Motor neuron (in vitro differentiated cells): ENCODE measurements at places on chromosomes 3 and 15. TPM values are rescaled to one million over a fixed set of nuclear protein-coding genes. Genes with fewer than 3 reads are reported as not detected.
A peak's percentile ranks its signal among the peaks of the same experiment; 100 is the strongest.

Gene SLC24A5
- total RNA-seq: 0.11 TPM in 1 of 2 replicates, not detected in the other

Gene PDIA5
- 5.9 and 6.3 TPM in 2 replicates for total RNA-seq

Gene ITPKA
- total RNA-seq: 1.6 and 2.3 TPM in 2 replicates

Gene P2RY12
- 0.92 and 1.9 TPM in 2 replicates for total RNA-seq

Gene FBXW12
- total RNA-seq: 0.30 and 0.50 TPM in 2 replicates

Gene SUCNR1
- total RNA-seq: 20.3 and 40.7 TPM in 2 replicates

Gene GOLGA8S
- total RNA-seq: 0.16 TPM in 1 of 2 replicates, not detected in the other

Gene SLC7A14
- 0.22 and 2.0 TPM in 2 replicates for total RNA-seq

Gene CD200R1
- 0.07 and 0.22 TPM in 2 replicates for total RNA-seq

Gene PAK6
- total RNA-seq: 3.7 and 6.1 TPM in 2 replicates

Gene ARL6IP5
- 77.7 and 77.8 TPM in 2 replicates for total RNA-seq

GRCh38 chr3:102018551-102018950 is 169.2 kb downstream of the NFKBIZ start:
- ATAC-seq: no peak

GRCh38 chr3:46491089-46492070 is 6.4 kb upstream of the RTP3 start:
- ATAC-seq: no peak

DNA sequence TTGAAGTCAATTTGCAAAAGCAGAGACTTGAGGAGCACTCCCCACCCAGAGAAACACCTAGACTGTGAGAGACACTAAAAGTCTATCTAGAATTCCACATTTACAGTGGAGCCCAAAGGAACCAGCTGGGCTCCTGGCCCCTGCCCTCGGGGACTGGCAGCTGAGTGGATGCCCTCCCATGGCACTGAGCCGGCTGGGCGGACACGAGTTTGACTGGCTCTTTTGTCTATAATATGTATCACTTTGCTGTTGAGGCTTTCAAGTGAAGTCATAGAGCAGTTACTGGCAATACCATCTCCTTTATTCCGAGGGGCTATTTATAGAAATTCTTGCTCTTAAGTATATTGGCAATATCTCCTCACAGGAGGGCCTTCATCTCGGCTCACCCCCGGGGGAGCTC is 65.8 kb upstream of the TNFAIP8L3 start:
- ATAC-seq: no peak

GRCh38 chr15:60411774-60412425 is 14.1 kb upstream of the ANXA2 start:
- no peak for ATAC-seq

DNA sequence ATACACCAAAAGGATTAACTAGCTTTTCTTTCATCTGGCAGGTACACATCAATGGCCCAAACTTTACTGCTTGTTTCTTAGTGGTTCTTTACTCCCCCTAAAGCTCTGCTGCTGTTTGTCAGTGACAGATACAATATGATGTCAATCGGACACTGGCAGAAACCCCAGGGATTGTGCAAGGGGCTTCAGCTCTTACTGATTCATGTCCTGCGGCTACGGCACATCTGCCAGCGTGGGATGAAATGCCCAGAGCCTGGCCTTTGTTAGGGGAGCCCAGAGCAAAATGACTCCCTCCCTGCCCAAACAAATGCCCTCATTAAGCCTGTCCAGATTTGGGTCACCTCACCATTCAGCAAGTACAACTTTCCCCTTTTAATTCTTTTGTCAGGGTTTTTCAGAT is 28.3 kb downstream of the SRP14 start:
- no peak for ATAC-seq

GRCh38 chr3:182812123-182812522 is 18.8 kb downstream of the ATP11B start:
- ATAC-seq: no peak

GRCh38 chr15:39665629-39666250 is 84.9 kb downstream of the THBS1 start:
- no peak for ATAC-seq

DNA sequence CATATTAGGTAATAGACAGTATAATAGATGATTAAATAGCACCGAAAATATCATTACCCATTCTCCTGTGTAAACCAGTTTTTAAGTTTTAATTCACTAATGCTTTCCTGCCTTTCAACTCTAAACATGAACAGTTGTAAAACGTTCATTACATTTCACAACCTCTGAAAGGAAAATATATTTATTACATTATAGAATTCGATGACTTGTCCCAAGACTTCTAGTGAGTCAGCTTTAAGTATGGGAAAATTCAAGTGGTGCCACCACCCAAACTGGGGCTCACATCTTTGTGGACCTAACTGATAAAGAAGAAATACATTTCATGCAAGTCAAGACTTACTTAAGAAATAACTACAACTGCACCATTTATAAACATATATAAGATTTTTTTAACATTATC is 2.0 kb downstream of the TRIM59 start:
- ATAC-seq: no peak

DNA sequence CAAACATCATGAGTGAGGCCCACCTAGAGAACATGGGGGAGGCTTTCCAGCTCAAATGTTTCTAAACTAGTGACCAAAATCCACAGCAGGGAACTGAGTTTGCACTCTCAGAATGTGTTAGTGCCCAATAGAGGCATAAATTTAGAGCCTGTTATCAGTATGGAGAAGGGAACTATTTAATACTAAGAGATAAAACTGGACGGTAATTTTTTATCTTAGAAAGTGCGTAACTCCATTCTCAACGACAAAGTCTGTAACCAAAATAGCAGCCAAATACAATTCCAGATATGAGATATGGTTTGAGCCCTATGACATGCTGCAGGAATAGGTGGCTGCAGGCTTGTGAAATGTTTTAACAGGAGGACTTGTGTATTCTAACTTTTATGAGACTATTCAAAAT is 3.5 kb downstream of the B3GALNT1 start:
- ATAC-seq: no peak

GRCh38 chr15:93583968-93584367 is 495.0 kb upstream of the RGMA start:
- no peak for ATAC-seq

- peak; percentile 71 for ATAC-seq
Observed at GRCh38 chr15:60057554-60057953, 53.4 kb downstream of the FOXB1 start.

- no peak for ATAC-seq
Observed at GRCh38 chr15:90681480-90681879, 35.7 kb upstream of the BLM start.

GRCh38 chr3:81378552-81379293 is 382.7 kb downstream of the GBE1 start:
- ATAC-seq: no peak

DNA sequence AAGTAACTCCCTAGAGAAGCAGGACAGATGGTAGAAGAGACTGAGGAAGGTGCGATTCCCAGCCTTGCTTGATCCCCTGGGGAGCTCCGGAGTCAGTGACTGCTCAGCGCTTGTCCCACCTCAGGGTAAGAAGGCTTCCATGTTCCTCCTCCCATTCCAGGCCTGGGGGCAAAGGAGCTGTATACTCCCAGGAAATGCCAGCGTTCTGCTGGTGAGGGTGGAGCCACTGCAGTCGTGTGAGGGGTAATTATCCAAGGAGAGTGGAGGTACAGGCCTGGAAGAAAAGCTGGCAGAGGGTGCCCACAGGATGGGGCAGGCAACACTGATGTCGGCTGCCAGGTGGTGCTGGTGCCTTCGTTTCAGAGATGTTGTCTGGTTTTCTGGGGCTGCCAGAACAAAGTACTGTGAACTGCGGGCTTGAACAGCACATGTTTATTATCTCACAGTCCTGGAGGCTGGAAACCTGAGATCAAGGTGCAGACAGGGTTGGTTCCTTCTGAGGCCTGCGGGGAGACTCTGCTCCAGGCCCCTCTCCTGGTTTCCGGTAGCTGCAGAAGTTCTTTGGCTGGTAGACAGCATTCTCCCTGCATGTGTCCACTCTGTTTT is 12.1 kb upstream of the APBA2 start:
- no peak for ATAC-seq

GRCh38 chr3:21446027-21446426 is 305.0 kb downstream of the ZNF385D start:
- no peak for ATAC-seq

- peak; percentile 92 for ATAC-seq
Observed at GRCh38 chr3:189937302-189938127, 183.2 kb downstream of the P3H2 start.

- no peak for ATAC-seq
Observed at GRCh38 chr3:148716657-148717056, 19.0 kb downstream of the AGTR1 start.

DNA sequence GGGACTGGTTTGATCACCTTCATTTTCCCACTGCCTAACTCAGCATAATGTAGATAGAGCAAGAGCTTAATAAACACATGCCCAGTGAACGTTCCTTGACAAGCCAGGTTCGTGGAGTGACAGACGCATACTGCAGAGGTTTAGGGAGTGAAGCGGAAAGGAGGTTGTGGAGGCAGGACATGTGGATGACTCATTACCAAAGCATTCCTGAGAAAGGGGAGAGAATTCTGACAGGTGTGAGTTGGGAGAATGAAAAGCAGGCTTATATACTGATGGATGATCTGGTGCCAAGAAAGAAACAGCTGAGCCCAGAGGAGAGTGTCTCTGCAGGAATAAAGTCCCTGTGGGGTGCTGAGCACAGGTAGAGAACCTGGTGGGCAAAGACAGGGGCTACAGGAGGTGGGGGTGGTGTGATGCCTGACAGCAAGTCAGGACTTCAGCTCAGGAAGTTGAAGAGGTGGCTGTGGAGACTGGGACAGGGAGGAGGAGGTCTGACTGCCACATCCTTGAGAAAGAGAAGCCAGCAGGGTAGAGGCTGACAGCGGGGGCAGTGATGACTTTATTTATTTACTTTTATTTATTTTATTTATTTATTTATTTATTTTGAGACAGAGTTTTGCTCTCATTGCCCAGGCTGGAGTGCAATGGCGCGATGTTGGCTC is 2.4 kb upstream of the RPL29 start:
- ATAC-seq: no peak

GRCh38 chr3:6098516-6099157 is 762.3 kb upstream of the GRM7 start:
- ATAC-seq: no peak

GRCh38 chr15:89395461-89395871 is 60.8 kb upstream of the POLG start:
- peak; percentile 79 for ATAC-seq

DNA sequence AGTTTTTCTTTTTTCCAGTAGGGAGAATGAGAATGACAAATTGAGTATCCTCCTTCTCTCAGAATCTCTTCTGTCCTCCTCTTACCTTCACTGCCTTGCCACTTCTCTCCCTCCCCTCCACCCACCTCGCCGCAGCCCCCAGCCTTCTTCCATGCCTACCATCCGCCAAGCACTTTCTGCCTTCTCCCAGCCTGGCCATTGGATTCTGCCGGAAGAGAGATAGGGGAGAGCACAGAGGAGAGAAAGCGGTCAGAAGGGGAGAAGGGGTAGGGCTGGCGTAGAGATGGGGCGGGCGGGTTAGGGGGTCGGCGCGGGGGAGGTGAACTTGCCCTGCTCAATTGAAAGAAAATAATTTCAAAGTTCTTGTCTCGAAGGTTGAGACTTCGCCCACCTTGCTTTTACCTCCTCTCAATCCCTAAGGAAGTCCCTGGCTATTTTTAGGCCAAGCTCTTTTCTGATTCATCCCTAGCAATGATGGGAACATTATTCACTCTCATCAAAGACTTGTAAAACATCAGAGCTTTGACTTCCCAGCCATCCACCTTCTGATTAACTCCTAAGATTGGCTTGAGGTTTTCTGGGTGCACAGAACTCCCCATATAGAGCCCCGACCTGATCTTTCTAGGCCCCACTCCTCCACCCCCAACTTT is 811 bp downstream of the C3orf52 start:
- ATAC-seq: no peak

DNA sequence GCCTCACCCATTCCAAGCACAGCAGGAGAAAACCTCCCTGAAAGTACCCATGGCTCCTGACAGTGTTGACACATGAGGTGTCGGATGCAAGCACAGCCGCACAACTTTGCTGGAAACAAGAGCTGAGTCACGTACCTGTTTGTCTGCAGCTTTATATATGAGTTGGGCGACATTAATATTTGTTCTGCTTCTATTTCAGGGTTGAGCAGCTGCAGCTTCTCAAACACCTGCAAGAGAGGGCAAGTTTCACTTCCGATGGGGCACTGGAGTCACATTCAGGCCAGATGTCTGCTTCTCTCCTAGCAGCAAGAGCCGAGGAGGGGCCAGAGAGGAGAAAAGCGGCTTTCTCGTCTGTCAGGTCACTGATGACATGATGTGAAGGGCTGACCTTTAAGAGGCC is 88.0 kb downstream of the NUP210 start:
- ATAC-seq: no peak

DNA sequence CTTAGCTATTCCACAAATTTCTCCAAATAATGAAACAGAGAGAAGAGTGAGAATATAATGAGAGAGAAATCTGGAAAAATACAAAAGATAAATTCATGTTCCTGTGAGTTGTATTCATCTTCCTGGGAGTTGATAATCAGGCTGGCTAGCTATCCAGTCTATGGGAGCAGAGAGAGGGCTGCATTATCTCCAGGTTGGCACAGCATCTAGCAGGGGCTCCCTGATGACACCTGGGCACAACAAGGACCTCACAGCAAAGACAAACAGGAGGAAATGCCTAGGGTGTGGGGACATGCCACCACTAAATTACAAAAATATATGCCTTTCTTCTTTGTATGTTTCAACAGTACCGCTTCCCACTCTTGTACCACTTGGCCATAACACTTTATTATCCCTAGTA is 1.9 kb downstream of the EHD4 start:
- no peak for ATAC-seq
